ENCODE measurements at places on chromosomes 2 and 18.

DNA sequence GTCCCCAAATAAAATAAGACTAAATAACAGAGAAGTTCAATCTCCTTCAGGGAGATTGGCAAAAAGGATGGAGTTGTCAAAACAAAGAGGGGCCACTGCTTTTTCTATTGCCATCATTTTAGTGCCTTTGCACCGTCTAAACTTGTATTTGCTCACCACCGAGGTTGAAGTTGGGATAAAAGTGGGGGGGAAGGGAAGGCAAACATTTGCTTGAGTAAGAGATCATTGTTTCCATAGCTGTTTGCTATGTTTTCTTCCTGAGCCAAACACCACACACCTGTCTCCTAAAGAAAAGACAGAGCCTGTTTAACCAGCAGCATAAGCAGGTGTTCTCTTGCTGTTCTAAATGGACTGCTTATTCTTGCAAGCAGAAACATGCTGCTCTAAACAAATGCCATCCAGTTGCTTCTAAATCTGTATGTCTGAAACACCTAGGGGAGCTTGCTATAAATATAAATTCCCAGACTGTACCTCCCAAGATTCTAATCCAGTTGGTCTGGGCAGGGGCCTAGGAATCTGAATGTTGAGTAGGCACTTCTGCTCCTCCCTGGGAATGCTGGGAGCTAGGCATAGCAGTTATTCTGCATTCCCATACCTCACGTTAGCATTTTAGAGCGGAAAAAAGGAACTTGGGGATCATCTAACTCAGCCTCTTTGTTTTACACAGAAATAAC is 179.4 kb upstream of the ARL4C start:
- no peak for DNase-seq

- no peak for DNase-seq
Observed at GRCh38 chr2:194079989-194080388, 1577.0 kb upstream of the SLC39A10 start.

GRCh38 chr2:169343202-169343601 is 19.1 kb downstream of the LRP2 start:
- no peak for DNase-seq

DNA sequence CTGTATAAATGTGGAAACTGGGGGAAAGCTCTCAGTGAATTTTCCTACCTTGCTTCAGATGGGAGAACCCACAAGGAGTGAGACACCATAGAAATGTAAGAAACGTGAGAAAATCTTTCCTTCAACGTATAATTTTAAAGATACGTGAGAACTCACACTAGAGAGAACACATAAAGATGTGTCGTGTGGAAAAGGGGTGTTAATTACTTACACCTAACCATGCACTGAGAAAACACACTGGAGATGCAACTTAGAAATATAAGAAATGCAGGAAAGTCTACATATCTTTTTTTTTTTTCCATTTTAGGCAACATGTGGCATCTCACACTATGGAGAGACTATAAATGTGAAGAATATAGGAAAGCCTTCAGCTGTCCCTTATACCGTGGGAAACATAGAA is 352.9 kb upstream of the NETO1 start:
- no peak for DNase-seq

- no peak for DNase-seq
Observed at GRCh38 chr18:45571195-45571594, 44.1 kb upstream of the SLC14A2 start.

DNA sequence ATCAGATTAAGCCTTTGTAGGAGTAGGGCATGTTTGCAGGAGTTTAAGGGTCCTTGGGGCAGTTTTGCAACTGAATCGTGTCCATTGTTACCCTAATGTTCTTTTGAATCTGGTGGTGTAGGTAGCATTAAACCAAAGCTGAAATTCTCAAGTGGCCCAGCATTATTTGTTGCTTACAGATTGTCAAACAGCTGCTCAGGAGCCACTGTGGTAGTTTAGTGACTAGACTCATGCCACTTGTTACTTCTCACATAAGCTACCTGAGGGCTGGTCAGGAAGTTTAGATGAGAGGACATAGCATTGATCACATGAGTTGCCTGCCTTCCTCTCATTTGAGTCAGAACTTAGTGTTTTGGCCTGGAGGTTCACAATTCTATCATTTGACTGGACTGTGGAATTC is 157.6 kb downstream of the HAUS1 start:
- DNase-seq = no peak

GRCh38 chr2:30753630-30754029 is 53.6 kb downstream of the CAPN13 start:
- DNase-seq = no peak

GRCh38 chr2:193843675-193844074 is 1648.9 kb upstream of the TMEFF2 start:
- DNase-seq = no peak

DNA sequence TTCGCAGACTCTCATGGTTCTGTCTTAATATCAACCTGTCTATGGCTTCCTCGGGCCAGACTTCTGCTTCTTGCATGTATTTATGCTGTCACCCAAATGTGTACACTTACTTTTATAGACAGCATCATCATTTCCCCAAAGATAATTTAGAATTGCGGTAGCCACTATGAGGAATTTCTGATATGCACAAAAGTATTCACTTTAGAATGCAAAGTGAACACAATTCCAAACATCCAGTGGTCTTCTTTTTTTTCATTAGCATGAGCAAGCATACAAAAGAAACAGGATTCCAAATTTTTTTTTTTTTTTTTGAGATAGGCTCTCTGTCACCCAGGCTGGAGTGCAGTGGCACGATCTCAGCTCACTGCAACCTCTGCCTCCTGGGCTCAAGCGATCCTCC is 21.0 kb upstream of the MCFD2 start:
- DNase-seq = no peak

Measured in T-cell (primary cell).